Stimulated activated CD4-positive, alpha-beta T cell treated with anti-CD3 and anti-CD28 coated beads, Interleukin-4, amount 100 ng/mL, for 1 hour (primary cell): ENCODE measurements at places on chromosomes 3 and 15.

GRCh38 chr3:115687721-115688120 is 64.4 kb downstream of the GAP43 start:
- no peak for DNase-seq

DNA sequence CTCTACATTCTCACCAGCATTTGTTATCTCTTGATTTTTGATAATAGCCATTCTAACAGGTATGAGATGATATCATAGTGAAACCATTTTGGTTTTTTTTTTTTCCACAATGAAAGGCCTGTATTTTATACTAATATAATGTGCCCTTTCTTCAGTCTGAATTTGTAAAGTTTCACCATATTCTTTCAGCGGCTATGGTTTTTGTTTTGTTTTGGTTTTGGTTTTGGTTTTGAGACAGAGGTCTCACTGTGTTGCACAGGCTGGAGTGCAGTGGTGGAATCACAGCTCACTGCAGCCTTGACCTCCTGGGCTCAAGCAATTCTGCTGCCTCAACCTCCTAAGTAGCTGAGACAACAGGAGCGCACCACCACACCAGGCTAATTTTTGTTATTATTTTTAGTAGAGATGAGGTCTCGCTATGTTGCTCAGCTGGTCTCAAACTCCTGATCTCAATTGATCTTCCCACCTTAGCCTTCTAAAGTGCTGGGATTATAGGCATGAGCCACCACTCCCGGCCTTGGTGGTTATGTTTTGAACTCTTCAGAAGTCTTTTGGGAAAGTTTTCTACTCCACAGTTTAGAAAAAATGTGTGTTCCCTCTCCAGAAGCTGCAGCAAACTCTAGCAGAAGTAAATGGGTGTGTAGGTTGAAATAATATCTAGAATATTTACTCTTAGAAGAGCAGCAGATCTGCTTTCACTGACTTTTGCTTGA is 110.2 kb upstream of the UMPS start:
- no peak for DNase-seq

DNA sequence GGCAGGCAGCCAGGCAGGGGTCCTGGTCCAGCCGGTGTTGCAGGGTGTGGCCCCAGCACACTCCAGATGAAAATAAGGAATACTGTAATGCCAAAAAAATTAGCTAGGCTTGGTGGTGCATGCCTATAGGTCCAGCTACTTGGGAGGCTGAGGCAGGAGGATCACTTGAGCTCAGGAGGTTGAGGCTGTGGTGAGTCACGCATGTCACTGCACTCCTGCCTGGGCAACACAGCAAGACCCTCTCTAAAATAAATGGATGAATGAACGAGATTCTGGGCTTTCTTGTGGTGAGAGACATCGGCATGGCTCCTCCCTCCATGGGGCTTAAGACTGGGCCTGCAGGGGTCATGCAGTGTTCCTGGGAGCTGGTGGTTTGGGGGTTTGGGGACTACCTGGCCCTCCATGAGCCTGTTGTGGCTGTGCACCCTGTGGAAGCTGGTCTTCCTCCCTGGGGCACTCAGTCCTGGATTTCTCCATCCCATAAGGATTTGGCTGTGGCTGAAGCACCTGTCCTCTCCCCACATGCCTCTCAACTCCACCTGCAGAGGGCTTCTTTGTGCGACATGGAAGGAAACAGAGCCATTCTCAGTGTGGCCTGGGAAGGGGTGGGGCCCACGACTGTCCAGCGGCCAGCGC is 7.6 kb upstream of the RCCD1 start:
- no peak for DNase-seq

- DNase-seq = no peak
These were observed 809.2 kb downstream of the NAALADL2 start for GRCh38 chr3:175668300-175668699.

DNA sequence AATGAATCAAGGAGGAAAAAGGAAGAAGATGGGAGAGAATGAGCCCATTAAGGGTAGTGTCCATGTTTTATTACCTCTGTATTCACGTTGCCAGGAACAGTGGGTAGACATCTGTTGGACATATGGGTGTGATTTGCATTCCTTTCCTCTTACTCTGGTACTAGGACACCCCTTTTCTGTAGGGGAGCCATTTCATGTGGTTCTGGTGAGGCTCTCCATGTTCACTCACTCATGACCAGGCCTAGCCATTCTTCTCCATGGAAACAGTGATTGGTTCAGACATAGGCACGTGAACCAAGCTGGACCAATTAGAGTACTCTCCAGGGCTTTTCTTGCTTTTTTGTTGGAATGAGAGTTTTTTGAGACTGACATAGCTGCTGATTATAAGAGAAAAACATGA is 39.6 kb upstream of the PDCD6IP start:
- DNase-seq = no peak

- DNase-seq = no peak
These were observed 231.6 kb downstream of the IGSF11 start for GRCh38 chr3:118803096-118803476.

DNA sequence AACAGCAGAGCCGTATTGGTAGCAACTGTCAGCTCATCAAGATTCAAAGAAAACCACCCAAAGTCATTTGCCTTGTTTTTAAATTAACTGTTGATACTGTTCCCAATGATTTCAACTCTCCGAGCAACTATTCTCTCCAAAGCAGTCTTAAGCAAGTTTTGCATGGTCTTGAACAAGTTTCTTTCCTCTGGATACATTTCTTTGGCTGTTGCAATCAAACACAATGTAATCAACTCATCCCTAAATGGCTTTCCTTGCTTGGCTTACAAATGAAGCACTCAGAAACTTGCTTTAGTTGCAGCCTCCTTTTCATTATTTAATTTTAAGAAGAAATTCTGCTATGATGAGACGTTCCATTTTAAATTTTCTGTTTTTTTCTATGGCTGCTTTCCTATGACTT is 15.5 kb upstream of the MUC13 start:
- DNase-seq = no peak

DNA sequence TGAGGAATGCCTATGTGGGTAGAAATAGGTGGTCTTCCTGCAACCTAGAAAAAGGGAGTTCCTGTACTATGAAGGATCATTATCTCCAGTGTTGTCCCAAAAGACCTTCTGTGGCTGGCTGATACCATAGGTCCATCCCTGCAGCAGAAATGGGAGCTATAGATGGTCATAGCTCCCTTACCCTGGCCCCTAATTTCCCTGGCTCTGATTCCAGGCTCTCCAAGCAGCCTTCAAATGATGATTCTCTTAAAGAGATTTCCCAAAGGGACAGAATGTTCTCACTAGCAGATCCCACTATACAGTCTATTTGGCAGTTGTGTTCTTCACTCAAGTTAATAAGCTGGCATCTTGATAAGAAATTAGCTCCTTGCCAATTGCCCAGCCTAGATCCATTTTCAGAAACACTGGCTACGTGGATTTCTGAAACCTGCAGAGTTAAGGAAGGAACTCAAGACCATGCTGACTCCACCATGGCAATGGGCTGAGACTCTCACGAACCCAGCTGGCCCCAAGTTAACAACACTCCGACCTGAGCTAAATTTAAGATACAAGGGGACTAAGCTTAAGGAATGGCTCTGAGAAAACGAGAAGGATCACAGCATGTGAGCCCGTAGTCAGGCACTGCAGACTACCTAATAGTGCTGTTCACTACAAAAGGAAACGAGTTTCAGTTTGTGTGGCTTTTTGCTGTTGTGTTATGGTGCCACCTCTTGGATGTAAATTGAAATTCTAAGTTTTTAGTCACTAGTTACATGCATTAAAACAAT is 11.4 kb downstream of the C15orf40 start:
- peak; percentile 7 for DNase-seq

- DNase-seq = no peak
These were observed 335.1 kb upstream of the DCBLD2 start for GRCh38 chr3:99236576-99236975.

- no peak for DNase-seq
These were observed 72.8 kb upstream of the ICE2 start for GRCh38 chr15:60551781-60552161.

DNA sequence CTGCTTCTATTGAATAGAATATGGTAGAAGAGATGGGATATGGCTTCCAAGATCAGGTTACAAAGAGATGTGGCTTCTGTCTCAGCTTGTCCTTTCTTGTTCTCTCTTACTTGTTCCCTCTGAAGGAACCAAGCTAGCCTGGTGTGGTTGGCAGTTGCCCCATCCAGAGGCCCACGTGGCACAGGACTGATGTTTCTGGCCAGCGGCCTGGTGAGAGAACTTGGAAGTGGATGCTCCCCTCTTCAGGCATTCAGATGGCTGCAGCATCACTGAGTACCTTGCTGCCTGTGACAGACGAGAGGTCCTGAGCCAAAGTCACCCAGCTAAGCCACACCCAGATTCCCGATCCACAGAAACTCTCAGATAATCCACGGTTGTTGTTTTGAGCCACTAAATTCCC is 183.6 kb downstream of the NSMCE3 start:
- DNase-seq = no peak

DNA sequence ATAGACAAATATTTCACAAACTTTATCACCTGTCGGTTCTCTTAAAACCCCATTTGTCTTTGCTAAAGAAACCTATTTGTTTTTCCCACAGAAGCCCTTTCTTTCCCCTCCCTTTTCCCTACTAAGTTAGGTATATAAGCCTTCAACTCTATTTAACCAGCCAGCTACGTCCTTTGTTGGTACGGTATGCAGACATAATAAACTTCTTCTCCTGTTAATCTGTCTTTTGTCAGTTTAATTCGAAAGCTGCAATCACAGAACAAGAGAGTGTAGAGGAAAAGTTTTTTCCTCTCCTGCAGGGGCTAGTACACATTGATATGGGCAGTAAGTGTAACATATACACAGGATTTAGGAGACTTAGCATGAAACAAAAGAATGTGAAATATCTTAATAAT is 21.9 kb upstream of the C15orf39 start:
- no peak for DNase-seq

DNA sequence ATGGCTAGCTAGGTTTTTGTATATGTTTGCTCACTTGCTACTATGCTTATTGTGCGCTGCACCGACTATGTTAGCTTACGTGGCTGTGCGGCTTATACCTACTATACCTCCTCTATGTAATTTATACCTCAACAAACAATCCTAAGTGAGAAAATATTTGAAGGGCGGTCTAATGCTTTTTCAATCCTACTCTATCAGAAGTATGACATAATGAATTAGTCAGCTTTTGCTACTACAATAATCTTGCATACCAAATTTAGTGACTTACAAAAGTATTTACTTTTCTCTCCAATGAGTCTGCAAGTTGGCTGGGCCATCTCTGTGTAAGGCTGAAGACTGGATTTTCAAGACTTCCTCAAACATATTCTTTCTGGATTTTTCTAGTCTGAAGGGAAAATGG is 391.2 kb upstream of the NECTIN3 start:
- no peak for DNase-seq

GRCh38 chr15:77831986-77832385 is 199.3 kb upstream of the LINGO1 start:
- no peak for DNase-seq

DNA sequence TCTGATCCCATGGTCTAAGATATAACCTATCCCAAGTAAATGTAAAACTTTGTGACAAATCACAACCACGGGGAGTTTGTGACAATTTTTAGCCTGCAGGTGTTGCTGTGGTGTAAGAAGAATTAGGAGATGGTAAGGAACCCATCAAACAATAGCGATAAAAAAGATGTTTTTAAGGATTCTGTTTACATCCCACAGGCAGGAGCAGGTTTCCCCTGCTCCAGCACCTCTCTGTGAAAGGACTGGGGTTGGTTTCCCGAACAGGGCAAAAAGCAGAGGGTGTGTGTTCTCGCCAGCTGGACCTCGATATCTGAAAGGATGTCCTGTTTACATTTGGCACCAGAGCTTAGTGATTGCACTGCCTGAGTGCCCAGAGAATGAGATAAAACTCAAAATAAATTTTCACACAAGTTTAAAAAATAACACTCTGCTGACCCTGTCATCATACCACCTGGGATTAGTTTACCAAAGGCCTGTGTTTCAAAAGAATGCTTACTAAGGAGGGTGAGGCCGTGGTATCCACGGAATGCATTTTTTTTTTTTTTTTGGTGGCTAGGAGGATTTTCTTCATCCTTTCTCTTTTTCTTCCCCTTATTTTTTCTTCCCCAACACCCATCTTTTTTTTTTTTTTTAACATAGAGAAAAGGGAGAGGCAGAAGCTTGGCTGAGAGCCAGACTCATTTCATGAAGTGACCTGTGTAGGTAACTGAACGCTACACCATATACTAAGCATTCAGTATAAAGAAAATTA is 151.8 kb upstream of the DPH6 start:
- no peak for DNase-seq

DNA sequence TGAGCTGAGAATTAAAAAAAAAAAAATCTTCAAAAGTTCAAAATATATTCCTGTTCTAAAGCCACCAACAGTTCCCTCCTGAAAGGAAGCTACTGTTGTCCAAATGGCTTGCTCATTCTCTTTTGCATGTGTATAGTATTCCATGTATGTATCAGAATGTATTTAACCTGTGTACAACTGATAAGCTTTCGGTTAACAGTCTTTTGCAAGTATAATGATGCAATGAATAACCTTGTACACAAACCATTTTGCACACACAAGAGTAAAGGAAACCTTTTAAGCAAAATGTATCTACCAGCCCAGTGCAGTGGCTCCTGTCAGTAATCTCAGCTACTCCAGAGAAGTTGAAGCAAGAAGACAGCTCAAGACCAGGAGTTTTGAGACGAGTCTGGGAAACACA is 32.6 kb downstream of the TOPBP1 start:
- DNase-seq = no peak

- DNase-seq = no peak
These were observed 47.9 kb downstream of the HMCES start for GRCh38 chr3:129326595-129326994.

- no peak for DNase-seq
These were observed 394.9 kb downstream of the PTPRG start for GRCh38 chr3:61956236-61956635.

GRCh38 chr3:120516136-120516535 is 65.3 kb upstream of the FSTL1 start:
- DNase-seq = no peak

DNA sequence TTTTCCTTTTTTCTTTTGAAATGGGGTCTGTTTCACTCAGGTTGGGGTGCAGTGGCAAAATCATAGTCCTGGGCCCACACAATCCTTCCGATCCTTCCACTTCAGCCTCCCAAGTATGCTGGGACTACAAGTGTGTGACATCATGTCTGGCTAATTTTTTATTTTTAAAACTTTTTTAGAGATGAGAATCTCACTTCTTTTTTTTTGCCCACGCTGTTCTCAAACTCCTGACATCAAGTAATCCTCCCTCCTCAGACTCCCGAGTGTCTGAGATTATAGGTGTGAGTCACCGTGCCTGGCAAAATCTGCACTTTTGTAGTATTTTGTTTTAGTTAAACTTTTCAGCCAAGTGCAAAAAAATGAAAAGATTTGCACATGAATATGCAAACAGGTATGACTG is 171.0 kb downstream of the FNDC3B start:
- DNase-seq = no peak

DNA sequence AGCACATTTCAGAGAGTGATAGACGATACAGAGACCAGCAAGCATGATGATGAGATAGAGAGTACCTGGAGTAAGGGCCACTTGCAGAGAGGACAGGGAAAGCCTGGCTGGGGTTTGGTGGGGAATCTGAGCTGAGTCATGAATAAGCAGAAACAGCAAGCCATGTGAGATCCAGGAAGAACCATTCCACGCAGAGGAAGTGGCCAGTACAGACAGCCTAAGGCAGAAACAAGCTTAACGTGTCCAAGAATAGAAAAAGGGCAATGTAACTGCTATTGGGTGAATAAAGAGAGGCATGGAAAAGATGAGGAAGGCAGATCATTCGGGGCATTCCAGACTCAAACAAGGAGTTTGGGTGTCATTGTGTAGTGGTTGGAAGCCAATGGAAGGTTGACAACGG is 816.3 kb upstream of the CFAP20DC start:
- no peak for DNase-seq

GRCh38 chr15:63891768-63892133 is 58.0 kb upstream of the HERC1 start:
- no peak for DNase-seq

- DNase-seq = no peak
These were observed 1.9 kb upstream of the WNT7A start for GRCh38 chr3:13881536-13882410.
